HL-60 (cell line): ENCODE measurements at places on chromosomes 12 and 14.

- DNase-seq = no peak
Measured at GRCh38 chr14:76887191-76887590, 61.0 kb downstream of the LRRC74A start.

DNA sequence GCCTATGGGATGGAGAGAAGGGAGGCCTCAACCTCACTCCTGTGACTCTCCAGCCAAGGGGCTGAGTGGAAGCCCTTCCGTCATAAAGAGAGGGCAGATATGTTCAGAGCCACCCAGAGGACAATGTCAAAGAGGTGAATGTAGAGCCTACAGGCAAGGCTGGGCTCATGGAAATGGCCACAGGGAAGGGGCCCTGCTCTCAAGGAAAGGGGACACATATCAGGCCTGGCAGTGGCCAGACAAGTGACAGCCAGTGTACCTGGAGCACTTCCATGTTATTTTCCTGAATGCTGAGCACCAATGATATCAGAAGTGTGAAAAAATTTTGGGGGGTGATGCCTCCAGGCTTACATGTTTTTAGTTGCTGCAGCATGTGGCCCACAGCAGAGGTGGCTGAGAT, 36.6 kb upstream of the DDX11 start:
- no peak for DNase-seq

DNA sequence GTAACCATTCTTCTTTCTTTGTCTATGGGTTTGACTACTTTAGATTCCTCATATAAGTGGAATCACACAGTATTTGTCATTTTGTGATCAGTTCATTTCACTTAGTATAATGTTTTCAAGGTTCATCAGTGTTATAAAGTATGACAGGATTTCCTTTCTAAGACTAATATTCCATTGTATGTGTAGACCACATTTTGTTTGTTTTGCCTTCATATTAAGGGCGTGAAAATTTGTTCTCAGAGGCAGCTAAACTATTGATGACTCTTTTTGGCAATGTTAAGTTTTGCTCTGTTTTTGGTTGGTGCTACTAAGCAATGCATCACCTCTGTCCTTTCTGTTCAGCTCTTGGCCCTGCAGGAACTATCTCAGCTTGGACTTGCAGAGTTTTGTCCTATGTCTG, 1.7 kb upstream of the KLRG1 start:
- no peak for DNase-seq

GRCh38 chr12:26770239-26771070, 62.5 kb downstream of the ITPR2 start:
- DNase-seq = no peak

GRCh38 chr12:18798535-18799361, 60.8 kb downstream of the CAPZA3 start:
- DNase-seq = no peak

DNA sequence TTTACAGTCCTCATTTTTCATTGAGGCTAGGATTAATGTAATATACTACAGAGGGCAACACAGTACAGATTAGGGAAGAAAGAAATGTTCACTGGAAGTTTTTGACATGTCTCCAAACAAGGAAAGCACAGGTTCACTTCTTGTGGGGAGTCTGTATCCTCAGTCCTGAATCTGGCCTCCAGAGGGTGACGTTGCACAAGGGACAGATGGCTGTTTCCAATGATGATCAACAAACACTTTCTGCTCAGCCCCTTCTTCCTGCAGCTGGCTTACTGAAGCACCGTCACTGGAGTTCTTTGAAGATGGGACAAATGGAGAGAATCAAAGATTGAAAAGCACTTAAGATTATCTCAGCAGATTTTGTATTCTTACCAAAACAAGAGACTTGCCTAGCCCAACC, 123.3 kb upstream of the OR4E1 start:
- no peak for DNase-seq

- no peak for DNase-seq
Measured at GRCh38 chr14:74893614-74894091, 11.9 kb downstream of the DLST start.

GRCh38 chr12:5267603-5268423, 164.1 kb upstream of the NTF3 start:
- DNase-seq = no peak
